ENCODE measurements at places on chromosomes 13 and 19.

- no peak for DNase-seq
Observed at GRCh38 chr13:78045916-78046315, 127.3 kb upstream of the EDNRB start.

DNA sequence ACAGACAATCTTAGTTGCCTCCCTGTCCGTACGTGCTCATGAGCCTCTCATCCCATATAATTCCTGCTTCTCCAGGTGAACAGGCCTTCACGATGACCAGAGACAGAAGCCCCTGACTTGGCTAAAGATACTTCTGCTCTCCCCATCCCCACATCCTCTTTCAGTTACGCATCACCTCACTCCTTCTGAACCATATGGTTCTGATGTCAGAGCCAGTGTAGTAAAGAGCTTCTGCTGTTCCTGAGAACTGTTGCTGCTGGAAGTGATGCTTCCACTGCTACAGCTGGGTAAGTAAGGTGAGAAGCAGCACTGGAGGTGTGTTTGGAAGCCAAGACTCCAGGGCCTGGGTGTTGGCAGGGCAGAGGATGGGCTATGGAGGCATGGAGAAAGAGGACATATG is 12.9 kb downstream of the SIGLECL1 start:
- DNase-seq, result no peak

- no peak for DNase-seq
Observed at GRCh38 chr13:46486270-46486669, 66.7 kb upstream of the LRCH1 start.

DNA sequence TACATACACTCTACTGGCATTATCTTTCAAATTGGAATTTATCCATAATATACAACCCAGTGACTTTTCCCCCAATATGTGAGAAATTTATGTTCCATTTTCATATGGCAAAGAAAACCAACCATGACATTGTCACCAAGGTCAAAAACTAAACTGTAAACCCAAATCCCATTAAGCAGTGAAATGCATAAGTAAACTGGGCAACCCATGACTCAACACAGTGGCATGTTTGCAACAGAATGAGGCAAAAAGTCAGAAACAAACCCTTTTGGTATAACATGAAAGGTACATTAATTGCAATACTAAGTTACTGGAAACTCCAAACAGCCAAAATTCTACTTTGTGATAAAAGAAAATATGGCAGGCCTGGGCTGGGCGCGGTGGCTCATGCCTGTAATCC is 4.9 kb downstream of the ZNF878 start:
- no peak for DNase-seq

DNA sequence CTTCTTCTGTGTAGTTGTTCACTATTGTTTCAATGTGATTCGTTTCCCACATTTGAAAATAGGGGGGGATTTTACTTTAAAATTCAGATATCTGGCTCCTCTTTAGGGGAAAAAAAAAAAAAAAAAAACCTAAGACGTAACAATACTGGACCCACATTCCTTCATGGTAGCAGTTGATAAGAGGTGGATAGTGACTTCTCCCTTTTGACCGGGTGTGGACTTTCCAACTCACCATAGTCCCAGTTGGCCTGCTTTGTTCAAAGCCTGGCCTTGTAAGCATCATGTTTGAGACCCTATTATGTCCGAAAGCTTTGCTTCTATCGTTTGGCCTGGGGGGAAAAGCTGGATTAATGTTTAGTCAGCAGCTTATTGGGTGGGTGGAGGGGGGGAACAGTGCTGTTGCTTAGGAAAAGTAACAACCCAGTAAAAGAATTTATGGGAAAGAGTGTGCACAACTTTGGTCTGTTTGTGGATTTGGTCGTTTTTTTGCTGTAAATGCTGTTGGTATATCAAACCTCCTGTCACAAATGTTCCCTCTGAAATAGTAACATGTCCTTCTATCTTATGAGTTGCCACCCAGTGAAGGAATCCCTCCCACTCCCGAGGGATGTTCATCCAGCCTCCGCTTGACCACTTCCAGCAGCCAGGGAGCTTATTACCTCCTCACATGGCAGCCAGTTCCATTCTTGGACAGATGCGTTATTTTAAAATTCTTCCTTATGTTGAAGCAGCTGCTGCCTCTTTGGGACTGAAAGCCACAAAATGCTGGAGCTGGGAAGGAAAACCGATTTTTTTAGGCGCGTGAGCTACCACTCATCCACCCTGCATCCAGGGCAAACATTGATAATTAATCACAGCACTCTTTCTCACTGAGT is 10.4 kb downstream of the SAMD4B start:
- no peak for DNase-seq

DNA sequence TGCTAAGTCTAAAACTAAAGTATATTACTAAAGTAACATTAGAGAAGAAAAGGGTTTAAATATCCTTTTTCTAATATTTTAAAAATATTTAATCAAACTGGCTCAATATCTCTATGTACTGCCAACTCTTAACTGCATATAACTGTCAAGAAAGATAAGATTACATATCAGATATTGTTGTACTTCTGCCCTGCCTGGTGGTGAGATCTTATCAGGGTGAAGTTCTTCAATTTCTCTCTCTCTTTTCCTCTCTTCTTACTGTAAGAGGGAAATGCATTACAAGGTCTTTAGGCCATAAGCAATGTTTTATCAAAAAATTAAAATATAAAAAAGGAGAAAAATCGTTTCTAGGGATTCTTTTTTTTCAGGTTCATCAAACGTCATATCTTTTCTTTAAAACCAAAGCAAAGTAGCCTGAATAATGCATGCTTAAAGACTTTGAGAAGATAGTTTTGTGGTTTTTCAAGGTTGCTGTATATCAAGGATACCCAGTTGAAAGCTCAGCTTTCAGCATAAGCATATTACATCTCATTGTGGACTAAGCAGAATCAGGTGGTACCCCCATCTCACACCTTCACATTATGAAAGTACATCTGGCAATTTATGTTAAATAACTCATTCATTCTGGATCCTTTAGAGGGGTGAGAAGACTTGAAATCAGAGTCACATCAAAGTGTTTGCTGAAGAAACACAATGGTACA is 1625.7 kb upstream of the SLC10A2 start:
- no peak for DNase-seq

DNA sequence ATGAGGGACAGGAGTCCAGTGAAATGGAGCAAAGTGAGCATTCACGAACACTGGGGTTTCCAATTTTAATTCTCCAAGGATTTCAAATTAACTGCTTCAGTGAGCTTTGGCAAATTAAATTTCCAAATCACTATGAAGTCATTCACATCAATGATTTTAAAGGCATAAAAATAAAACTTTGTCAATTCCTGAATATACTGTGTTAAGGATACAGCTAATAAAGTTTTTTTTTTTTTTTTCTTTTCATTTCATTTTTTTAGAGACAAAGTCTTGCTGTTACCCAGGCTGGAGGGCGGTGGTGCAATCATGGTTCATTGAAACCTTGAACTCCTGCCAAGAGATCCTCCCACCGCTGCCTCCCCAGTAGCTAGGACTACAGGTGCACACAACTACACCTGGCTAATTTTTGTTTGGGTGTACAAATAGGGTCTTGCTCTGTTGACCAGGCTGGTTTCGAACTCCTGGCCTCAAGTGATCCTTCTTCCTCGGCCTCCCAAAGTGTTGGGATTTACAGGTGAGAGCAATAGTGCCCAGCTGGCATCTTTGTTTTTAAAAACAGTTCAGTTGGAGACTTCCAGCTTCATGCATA is 21.9 kb downstream of the RBM26 start:
- DNase-seq, result no peak
